ENCODE measurements at places on chromosomes 12 and 14. TPM values are rescaled to one million over a fixed set of nuclear protein-coding genes. Genes with fewer than 3 reads are reported as not detected.

TMEM63C gene
- total RNA-seq: 0.91 TPM

ARHGEF25 gene
- total RNA-seq: 120 TPM

STYK1 gene
- 0.50 TPM for total RNA-seq

DNA sequence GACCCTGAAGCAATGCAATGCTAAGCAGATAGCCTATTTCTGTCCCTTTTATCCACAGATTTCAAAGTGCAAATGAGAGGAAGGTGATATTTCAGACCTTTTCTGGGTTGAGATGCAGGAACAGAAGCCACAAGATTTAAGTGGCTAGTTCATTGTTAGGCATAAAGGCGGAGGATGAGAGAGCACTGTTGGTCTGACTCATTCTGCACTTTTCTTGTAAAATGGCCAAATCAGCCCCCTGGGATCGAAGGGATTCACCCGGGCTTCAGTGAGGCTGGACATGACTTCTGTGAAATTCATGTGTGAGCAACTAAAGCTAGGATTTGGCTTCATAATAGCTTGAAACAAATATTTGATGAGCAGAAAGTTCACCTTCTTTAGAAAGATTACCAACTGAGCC, 101.9 kb upstream of the OVCH1 start:
- no peak overlapping the region for H3K27ac ChIP-seq
- H3K27me3 ChIP-seq: no peaks in the 10 kb centered on the region
- no peak for DNase-seq
- H3K36me3 ChIP-seq: peaks cover 13% of the 10 kb centered on the region
- H3K4me3 ChIP-seq: no peak overlapping the region

GRCh38 chr14:33943096-33943883, 7.6 kb downstream of the EGLN3 start:
- peak overlapping the region; percentile 84 for H3K27ac ChIP-seq
- no peaks in the 10 kb centered on the region for H3K27me3 ChIP-seq

DNA sequence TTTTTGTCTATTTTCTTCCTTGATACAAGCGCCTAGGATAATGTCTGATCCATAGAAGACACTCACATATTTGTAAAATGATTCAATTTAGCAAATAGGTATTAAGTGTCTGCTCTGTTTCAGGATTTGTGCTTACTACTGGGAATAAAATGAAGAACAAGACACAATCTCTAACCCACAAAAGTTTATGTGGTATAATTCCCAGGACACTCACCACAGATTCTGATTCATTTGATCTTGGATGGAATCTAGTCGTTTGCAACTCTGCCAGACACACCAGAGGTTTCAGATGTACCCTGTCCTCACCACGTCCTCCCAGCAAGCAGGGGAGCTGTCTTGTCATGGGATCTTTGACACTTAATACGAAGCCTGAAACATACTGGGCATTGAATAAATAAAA, 208.3 kb downstream of the LRIG3 start:
- no peak overlapping the region for H3K27ac ChIP-seq
- DNase-seq: no peak
- H3K4me1 ChIP-seq: no peaks in the 10 kb centered on the region
- no peaks in the 10 kb centered on the region for H3K27me3 ChIP-seq
- no peaks in the 10 kb centered on the region for H3K36me3 ChIP-seq

GRCh38 chr12:113555226-113555625, 83.6 kb upstream of the LHX5 start:
- no peaks in the 10 kb centered on the region for H3K27me3 ChIP-seq
- no peak overlapping the region for H3K4me3 ChIP-seq
- DNase-seq: no peak
- no peaks in the 10 kb centered on the region for H3K4me1 ChIP-seq
- H3K27ac ChIP-seq: no peak overlapping the region

DNA sequence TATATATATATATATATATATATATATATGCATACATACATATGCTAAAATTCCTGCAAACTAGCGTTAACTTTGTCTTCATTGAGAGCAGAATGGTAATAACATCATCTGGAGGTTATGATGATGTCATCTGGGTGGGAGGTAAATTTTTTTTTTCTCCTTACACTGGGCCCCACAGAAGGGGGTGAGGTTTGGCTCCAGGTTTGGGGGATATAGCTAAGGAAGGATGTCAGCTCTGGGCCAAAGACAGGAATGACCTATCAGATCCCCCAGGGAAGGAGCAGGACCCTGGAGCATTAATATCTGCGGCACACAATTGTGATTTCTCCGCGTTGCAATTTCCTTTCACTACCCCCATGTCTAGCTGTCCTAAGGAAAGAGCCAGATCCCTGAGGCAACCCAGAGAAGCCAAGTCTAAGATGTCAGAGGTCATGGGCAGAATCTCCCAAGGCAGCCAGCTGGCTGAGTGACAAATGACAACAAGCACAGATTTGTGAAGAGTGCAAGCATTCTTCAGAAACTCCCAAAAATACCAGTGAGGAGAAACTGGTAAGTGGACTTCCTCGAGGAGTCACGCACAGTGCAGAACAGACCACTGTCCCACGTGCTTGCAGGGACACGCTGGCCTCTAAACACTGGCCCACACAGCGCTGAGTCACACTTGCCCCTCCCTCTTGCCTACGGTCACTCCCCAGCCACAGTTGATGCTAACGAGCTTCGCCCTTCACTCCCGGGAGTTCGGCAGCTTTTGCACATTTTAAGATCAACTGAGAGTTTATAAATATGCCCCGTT, 9.9 kb downstream of the UBC start:
- no peaks in the 10 kb centered on the region for H3K27me3 ChIP-seq
- no peaks in the 10 kb centered on the region for H3K36me3 ChIP-seq
- H3K4me1 ChIP-seq: peaks cover 17% of the 10 kb centered on the region
- peak; percentile 96 for DNase-seq
- H3K27ac ChIP-seq: peak overlapping the region; percentile 83
- H3K4me3 ChIP-seq: peak overlapping the region; percentile 5

DNA sequence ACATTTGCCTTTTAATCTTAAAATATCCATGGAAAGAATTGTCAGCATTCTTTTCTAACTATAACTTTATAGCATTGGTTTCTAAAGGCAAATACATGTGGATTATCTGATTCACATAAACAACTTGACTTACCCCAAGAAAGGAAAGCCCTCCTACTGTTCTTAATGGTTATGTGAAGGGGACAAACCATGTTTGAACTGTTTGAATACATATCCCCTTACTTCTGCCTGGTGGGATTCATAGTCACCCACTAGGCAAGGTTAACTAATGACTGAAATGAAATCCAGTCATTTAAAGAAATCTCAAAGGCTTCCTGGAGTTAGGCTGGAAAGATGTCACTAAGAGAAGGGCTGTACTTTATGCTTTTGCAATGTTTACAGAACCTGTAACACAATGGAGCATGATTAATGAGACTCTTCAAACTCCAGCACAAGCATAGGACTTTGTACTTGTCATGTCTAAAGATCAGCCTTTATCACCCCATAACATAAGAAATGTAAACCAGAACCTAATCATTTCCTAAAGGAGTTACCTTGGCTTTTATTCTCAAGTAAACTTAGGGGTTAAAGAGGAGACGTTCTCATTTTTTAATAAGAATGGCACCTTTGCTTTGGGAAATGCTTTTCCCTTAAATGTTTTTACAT, 10.2 kb upstream of the FLRT2 start:
- H3K27me3 ChIP-seq: no peaks in the 10 kb centered on the region
- H3K27ac ChIP-seq: no peak overlapping the region

- H3K27ac ChIP-seq: no peak overlapping the region
- no peak for DNase-seq
- H3K4me1 ChIP-seq: peaks cover 12% of the 10 kb centered on the region
- no peaks in the 10 kb centered on the region for H3K27me3 ChIP-seq
Observed at GRCh38 chr14:22469538-22470303, 119.3 kb downstream of the DAD1 start.

DNA sequence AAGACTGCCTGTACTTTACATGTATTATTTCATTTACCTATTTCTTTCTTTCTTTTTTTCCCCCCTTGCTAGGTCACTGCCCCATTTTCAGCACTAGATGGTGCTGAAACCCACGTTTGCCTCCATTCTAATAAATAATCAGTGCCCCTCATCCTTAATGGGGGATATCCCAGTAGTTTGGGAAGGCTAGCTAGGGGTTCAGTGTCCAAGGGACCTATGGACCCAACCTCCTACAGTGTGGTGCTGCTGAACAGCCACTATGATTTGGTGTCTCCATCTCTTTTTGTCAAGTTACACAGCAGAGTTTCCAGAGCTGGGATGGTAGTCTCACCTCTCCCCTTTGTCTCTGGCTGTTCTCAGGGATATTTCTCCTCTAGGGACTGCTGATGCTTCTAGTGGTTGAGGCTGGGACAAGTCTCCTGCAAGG, 6.5 kb upstream of the HCFC2 start:
- peaks cover 19% of the 10 kb centered on the region for H3K4me1 ChIP-seq
- H3K27ac ChIP-seq: no peak overlapping the region
- H3K4me3 ChIP-seq: no peak overlapping the region
- no peak for DNase-seq

Measured in esophagus muscularis mucosa (tissue), 4 donors.